ENCODE measurements at places on chromosomes 12 and 14.

- DNase-seq = no peak
Observed at GRCh38 chr14:69320581-69321365, 60.8 kb downstream of the GALNT16 start.

DNA sequence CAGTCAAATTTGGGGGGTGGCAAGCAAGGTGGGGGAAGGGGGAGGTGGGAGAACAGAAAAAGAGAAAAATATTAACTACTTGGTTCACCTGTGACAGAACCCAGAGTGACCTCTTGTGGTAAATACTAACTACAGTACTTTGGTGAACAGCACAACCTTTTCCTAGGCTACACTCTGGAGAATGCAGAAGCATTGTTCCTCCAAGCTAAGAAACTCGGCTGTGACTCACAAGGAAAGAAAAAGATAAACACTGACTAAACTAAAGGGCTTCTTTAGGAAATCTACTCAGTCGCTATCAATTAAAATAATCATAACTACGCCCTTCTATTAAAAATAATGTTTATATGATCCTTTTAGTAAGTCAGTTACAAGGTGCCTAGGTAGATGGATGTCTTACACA lies 5.4 kb downstream of the KCNH5 start:
- peak; percentile 21 for DNase-seq

GRCh38 chr12:121284551-121285390 lies 11.7 kb downstream of the CAMKK2 start:
- DNase-seq = no peak

GRCh38 chr14:50364792-50365191 lies 31.9 kb downstream of the CDKL1 start:
- DNase-seq = no peak

GRCh38 chr12:106251631-106252455 lies 4.0 kb upstream of the CKAP4 start:
- no peak for DNase-seq

DNA sequence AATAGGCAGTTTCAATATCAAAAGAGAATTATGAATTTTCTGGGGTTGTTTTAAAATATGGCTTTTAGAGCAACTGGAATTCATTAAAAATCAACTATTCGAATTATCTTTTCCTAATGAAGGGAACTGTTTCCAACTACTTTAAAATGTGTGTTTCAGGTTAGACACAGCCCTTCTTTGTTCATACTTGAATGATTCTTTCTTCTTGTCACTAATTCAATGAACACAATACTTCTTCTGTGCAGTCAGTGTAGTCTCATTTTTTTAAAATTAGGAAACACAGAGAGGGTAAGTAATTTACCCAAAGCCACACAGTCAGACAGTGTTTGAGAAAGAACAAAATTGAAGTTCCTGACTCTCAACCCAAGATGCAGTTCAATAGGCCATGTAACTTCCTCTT lies 414.0 kb downstream of the CCDC91 start:
- DNase-seq = no peak

- DNase-seq = no peak
Observed at GRCh38 chr14:83863042-83863774, 1666.7 kb upstream of the FLRT2 start.

GRCh38 chr12:104507672-104508071 lies 50.9 kb downstream of the CHST11 start:
- peak; percentile 64 for DNase-seq

- DNase-seq = no peak
Observed at GRCh38 chr14:95471476-95471875, 45.0 kb downstream of the SYNE3 start.

GRCh38 chr12:120515496-120515895 lies 13.5 kb downstream of the COQ5 start:
- DNase-seq = no peak

DNA sequence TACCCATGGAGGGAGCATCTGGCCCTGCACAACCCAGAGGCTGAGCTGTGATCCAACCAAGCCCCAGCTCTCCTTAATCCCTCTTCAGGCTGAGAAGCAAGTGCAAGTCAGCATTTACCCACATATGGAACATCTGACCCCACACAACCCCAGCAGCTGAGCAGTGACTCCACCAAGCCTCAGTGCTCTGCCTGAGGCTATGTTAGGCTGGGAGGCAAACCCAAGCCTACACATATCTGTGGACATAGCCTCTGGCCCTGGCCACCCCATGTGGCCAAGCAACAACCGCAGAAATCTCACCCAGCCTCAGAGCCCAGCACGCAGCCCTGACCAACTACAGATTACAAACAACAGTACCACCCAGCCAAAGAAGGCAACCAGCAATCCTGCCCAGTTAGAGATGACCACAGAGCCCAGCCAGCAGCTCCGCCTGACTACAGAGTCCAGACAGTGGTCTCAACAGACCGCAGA lies 142.8 kb downstream of the NUAK1 start:
- no peak for DNase-seq
